Activated T-helper 1 cell treated with anti-CD3 and anti-CD28 coated beads, Interleukin-2, amount 50 U/mL, for 16 hours (primary cell): ENCODE measurements at places on chromosomes 5 and 9.

GRCh38 chr9:137156567-137157375 is 13.1 kb downstream of the LRRC26 start:
- peak; percentile 23 for DNase-seq

DNA sequence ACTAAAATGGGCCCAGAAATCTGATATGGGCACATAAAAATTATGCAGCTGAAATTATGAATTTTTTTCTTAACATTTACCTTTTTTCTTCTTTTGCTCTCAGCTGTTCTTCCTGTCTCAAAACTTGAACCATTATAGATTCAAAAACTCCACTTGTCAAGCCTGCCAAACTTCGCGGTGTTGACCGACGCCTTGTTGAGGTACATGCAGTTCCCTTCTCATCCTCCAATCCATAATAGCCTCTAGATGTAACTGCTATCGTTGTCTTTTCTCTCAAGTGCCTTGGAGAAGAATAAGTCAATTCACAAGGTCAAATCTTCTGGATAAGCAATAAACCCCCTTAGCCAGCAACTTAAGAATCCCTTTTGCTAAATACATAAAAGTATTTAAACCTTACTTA is 27.2 kb downstream of the RANBP6 start:
- no peak for DNase-seq

GRCh38 chr9:137771580-137771979 is 106.0 kb upstream of the CACNA1B start:
- no peak for DNase-seq

DNA sequence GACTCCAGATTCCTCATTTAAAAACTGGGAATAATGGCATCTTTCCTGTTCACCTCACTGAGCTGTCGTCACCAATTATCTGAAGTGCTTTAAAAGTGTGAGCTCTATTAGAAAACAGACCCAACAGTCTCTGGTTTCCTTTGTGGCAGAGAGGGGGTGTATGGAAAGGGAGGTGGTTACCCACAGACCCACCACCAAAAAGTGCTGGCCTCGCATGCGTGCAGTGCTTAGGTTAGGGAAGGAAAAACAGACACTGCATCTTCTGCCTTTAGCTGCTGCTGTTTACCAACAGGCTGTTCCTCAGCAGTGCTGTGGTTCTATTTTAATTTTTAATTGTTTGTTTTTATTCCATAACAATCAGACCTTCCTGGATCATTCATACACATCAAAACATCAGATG is 249.6 kb downstream of the PIK3R1 start:
- no peak for DNase-seq

DNA sequence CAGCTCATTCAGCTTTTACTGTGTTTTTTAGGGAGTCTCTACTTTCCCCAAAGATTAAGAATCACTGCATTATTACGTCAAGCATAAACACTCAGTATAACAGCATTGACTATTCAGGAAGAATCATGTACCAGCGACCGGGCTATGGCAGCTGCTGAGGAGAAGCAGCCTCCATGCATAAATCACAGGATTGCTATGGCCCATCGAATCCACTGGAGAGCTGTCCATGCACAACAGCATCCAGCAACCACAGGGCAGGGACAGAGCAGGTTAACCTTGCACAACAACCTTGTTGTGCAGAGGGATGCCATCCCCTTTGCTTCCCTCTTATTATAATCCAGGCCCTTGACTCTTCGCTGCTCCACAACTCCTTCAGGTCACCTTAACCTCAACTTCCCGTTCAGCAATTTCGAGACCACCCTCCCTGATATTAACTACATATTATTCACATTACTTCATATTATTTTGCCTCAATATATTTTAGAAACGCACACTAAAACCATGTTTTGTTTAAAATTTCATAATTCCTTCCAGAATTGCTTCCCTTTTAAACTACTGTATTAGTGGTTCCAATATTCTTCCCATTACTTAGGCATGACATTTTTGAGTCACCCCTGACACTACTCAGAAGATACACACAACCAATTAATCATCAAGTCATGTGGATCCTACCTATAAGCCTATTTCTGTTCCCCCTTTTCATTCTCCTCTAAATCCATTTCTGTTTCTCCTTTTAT is 991 bp downstream of the IARS1 start:
- no peak for DNase-seq

GRCh38 chr5:137752905-137753690 is 1.1 kb downstream of the HNRNPA0 start:
- DNase-seq, result peak; percentile 18

GRCh38 chr9:77018058-77018968 is 1.1 kb upstream of the FOXB2 start:
- DNase-seq, result no peak

- no peak for DNase-seq
These were observed 20.5 kb downstream of the ZBTB34 start for GRCh38 chr9:126880947-126881332.

GRCh38 chr5:21774801-21775200 is 1078.3 kb downstream of the CDH12 start:
- DNase-seq, result no peak

DNA sequence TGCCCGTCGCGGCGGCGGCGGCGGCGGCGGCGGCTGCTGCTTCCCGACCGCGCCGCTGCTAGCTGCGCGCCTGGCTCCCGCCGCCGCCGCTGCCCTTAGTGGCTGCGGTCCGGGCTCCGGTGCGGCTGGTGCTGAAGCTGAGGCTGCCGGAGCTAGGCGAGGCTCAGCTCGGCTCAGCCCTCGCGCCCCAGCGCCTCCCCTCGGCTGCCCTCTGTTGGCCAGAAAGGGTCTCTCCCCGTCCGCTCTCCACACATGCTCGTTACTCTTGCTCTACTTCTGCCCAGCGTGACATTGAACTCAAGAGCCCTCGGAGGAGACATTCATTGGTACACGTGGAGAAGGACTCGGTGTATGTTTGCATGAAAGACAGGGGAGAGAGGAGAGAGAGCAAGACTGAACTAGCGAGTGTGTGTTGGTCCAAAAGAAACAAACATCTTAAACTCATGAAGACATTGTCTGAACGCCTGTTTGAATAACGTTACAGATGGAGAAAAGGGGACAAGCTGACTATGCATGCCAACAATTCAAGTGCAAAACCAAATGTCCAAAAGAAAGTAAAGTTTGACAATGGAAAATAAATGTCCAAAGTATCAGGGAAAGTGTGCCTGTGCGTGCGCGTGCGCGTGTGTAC is at the start of gene HCN1:
Gene HCN1 (minus strand): TSS at position 175 of the 631 bp plus-strand sequence.
- no peak for DNase-seq

GRCh38 chr9:120668399-120668798 is 45.9 kb downstream of the MEGF9 start:
- no peak for DNase-seq

DNA sequence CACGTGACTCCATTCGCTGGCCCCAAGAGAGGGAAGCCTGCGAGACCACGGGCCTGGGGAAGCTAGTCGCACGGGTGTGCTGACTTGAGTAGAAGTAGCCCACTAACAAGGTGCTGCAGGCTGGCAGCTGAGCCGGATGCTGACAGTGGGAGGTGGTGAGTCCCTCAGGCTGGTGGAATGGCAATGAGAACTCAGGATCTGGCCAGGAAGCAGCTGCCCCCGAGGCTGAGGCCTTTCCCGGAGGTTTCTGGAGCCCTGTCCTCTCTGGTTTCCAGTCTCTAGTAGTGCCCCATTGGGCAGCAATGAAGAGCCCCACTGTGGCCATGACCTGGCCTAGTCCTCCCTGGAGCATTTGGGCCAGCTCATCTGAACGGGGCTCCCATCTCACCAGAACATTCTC is 366.7 kb upstream of the IRX4 start:
- no peak for DNase-seq

DNA sequence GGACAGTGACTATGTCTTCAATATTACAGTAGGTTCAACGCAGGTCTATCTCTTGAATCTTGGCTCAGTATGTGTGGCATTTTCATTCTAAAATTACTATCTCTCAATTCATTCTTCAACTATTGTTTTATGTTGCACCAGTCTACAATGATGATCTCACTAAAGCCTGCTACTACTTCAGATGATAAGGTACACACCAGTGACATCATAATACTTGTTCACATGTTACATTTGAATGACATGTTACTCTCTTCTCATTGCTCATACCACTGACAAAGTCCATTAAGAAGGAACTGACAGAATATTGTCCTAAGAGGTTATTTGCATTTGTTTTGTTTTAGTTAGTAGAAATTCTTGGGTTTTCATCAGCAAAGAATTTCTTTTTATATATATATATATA is 165.2 kb upstream of the ST8SIA4 start:
- DNase-seq, result no peak

- DNase-seq, result no peak
These were observed 2118.6 kb upstream of the C9orf72 start for GRCh38 chr9:29691758-29692407.

DNA sequence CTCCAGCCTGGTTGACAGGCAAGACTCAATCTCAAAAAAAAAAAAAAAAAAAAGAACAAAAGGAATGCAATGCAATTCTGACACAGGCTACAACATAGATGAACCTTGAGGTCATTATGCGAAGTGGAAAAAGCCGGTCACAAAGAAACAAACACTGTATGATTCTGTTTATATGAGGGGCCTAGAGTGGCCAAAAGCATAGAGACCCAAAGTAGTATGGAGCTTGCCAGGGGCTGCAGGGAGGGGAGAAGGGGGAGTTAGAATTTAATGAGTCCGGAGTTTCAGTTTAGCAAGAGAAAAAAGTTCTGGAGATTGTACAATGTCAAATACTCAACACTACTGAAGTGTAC is 33.2 kb upstream of the ASS1 start:
- DNase-seq, result no peak

- DNase-seq, result no peak
These were observed 1.4 kb upstream of the PPP2CA start for GRCh38 chr5:134227259-134227658.

DNA sequence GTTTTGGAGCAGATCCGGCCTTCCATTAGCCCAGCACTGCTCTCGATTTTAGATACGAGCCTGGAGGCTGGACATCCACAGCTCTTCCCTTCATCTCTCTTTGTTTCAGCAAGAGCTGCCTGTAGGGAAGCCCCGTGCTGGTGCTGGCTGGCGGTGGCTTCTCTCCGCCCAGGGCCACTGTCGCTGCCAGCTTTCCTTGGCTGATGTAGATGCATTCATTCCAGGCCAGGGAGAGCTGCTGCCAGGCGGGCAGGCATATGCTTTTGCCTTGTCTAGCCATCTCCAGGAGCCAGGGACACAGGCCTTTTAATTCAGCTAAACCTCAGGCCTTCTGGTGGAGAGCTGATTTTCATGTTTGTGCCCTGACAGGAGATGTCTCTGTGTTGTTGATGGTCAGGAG is 409.3 kb upstream of the CLINT1 start:
- no peak for DNase-seq

DNA sequence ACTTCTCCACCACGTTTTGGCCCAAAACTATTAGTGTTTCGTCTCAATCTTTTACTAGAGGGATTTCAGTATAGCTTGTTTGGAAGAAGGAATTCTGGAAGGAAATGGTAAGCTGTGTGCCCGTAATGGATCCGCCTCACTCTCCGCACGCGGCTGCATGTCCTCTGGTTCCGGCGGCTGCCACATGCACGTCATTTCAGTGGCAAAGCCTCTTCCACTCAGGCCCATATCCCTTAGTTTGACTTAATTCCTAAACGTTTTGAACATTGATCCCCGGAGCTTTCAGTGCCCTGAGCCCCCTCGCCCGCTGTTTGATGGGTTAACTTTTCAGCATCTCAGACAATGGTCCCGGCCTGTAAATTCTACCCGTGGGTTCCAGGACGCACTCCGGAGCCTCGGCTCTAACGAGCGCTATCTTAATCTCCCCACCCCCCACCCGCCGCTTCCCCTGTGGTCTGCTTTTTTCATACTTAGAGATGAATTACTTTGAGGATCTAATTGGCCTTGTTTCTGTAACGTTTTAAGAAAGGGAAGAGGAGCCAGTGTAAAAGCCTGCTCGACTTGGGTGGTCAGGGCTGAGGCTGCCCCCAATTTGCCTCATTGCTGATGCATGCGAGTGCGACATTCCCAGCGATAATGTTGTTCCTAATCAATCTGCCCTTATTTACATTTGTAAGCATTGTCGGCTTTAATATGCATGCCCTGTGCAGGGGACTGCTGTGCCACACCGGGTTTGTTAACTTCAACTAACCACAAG is 4.6 kb downstream of the PTCH1 start:
- DNase-seq, result no peak
